ENCODE measurements at places on chromosomes 3 and 15. TPM values are rescaled to one million over a fixed set of nuclear protein-coding genes. Genes with fewer than 3 reads are reported as not detected.

- DNase-seq, result peak; percentile 61
These were observed 19.7 kb downstream of the TMEM43 start for GRCh38 chr3:14144423-14145075.

DNA sequence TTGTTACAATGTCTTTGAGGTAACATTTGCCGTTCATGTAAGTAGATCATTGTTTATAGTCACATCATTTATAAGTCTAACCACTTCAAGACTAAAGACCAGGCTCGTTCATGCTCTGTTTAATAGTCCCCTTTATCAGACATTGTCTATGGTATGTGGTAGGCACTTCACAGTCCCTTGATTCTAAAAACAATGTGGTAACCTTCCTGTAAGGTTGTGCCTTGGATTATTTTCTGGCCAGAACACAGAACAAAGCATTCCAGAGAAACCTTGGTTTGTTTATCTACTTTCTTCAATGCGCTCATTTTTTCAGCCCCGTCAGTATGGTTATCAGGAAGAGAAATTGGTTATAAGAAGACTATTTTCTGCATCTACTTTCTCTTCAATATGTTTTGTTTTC, 16.3 kb upstream of the ST3GAL6 start:
- DNase-seq, result no peak

GRCh38 chr3:12342151-12342550, 53.3 kb downstream of the PPARG start:
- DNase-seq, result no peak

DNA sequence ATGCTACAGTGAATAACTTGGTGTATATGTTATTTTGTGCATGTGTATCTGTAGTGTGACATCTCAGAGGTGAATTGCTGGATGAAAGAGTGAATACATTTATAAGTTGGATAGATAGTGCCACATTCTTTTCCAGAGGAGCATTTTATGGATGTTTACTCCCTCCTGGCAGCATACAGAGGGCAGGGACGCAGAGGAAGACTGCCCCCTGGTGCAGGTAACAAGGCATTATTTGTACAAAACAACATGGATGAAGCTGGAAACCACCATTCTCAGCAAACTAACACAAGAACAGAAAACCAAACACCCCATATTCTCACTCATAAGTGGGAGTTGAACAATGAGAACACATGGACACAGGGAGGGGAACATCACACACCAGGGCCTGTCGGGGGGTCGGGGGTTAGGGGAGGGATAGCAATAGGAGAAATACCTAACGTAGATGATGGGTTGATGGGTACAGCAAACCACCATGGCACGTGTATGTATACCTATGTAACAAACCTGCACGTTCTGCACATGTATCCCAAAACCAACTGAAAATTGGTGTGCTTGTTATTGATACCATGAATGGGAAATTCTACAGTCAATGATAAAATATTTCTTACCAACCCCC, 57.9 kb upstream of the CTXND1 start:
- DNase-seq, result peak; percentile 20

IL12A gene
- total RNA-seq, result 2.0 TPM
